ENCODE measurements at places on chromosomes 1 and 21. TPM values are rescaled to one million over a fixed set of nuclear protein-coding genes. Genes with fewer than 3 reads are reported as not detected.
A peak's percentile ranks its signal among the peaks of the same experiment; 100 is the strongest.

DNA sequence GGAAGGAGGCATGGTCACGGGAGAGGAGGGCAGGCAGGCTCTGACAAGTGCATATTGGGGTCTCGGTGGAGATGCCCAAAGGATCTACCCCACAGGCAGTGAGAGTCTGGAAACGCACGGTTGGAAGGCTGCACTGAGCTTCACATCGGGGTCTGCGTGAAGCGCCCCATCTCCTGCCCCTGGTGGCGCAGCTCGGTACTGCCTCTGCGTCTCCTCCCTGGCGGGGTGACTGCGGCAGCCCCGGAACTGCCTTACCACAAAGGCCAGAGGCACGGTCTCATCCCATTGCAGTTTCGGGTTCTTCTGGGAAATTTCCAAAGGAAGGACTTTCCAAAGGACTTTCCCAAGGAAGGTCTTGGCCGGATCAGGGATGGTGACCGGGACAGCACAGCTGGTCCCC, 69.2 kb upstream of the AJAP1 start:
- DNase-seq = peak; percentile 4

- no peak for DNase-seq
Observed at GRCh38 chr21:46054451-46054881, 43.4 kb upstream of the COL6A2 start.

DNA sequence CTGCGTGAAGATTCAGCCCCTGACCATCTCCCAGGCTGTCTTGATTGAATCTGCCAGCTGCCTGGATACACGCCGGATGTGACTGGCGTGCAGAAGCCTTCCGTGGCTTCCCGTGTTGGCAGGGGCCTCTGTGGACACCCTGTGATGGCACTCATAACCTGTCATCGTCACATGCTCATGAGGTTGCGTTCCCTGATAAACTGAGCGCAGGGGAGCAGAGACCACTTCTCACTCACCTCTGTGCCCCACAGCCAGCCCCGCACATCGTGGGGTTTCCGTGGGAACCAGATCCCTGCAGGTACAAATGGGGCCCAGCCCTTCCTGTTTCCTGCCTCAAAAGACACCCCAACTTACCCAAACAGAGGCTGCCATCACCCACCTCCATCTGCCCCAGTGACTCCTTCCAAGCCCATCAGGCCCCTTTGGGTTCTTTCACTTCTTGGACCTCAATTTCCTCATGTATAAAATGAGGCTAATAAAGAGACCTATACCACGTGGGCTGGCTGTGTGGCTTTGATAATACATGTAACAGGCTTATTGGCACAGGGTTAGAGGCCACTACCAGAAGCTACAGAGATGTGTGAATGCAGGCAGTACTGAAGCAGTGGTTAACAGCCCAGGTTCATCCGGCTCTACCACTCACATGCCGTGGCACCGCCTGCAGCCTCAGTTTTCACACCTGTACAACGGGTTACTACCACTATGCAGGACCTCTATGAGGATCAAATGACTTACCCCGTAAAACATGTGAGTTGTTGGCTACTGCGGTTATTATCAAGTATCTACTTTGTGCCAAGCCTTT, 23.6 kb downstream of the HTR6 start:
- no peak for DNase-seq

DNA sequence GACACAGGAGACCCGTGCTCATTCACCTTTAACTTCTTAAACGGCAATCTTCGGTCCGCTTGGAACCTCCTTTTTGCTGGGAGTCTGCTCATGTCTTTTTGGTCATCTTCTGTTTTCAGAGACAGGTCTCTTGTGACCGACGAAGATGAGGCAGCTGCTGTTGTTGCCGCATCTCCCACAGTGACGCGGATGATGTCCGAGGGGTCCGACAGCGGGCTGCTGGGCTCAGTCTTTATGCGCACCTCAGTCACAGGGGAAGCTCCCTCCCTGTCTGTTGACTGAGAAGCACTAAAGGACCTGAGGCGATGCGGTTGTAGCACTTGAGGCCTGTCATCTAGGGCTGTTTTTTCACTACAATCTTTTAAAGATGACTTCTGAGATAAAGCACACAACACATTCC, 17.6 kb downstream of the ZBTB21 start:
- DNase-seq = no peak

- DNase-seq = no peak
Observed at GRCh38 chr1:2306151-2306978, 78.2 kb downstream of the SKI start.

DNA sequence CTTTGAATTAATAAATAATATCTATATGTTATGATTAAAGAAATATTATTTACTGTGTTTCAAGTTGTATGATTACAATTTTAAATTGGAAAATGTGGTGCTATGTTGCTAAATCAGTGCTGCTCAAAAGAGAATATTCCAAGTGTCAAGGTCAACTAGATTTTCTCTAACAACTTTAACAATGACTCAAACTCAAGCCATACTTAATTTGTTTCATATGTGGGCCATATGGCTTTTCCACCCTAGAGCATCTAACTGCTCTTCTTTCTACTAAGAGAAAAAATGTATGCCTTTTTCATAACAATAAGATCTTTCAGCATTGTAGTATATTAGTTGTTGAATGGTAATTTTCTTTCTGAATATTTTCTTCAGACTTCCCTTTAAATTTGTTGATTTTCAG, 8.3 kb upstream of the SYT14 start:
- DNase-seq = no peak

DNA sequence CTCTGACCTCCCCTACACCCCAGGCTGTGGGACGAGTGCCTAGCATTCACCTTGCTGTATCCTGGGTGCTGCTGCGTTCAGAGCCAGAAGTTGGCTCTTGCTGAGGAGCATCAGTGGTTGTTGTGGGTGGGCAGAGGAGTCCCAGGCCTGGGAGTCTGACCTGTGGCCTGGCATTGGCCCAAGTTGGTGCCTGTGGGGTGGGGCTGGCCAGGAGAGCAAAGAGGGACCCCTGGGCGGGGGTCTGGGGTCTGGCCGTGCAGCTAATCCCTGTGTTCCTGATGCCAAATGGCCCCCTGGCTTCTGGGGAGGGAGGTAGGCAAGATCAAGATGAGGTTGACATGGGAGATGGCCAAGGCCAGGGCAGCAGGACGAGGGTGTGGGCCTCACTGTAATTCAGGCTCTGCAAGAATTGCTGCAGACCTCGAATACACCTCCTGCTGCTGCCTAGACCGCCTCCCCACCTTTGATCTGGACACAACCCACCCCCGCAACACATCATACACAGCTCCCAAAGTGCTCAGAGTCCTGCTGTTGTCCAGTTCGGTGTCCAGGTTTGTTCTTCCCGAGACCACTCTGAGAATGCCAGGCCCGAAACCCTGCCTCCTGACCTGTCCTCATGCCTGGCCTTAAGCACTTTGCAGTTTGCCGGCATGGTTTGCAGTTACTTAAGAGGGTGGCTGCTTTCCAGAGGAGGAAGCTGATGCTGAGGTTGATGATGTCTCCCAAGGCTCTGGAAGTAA, 28.7 kb downstream of the CDK18 start:
- no peak for DNase-seq

DNA sequence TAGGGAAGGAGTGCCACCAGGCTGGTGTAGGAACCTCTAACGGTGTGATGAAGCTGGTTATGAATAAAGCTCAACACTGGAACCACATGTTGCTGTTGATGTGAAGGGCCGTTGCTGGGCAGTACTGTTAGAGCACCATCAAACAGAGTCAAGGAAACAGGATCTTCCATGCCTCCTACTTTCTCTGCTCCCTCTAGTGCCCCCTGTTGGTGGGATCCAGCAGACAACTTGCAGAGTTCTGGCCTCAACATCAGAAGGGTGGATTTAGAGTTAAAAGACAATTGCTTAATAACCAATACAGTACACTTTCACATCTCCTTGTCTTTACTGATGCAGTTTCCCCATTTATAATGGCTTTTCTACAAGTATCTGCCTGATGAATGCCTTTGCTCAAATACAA, 336.4 kb downstream of the NTNG1 start:
- DNase-seq = no peak

DNA sequence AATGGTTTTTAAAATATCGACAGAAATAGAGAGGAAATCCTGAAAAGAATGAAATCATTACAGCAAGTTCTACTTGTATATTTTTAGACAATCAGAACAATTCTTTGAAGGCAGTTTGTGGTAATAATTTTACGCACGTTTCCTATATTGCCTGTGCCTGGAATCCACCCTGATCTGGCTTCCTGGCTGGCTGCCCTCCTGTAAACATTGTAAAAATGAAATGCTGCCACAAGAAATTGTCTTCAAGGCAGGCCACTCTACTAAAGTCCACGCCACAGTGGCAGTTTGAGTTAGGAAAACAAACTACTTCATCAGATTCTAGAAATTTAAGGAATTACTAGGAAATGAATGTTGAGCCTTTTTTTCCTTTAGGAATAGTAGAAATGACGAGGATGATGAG, 454.5 kb upstream of the NR5A2 start:
- no peak for DNase-seq

- no peak for DNase-seq
Observed at GRCh38 chr1:21329209-21329844, 39.1 kb upstream of the ECE1 start.

- peak; percentile 81 for DNase-seq
Observed at GRCh38 chr1:160410406-160411005, 10.1 kb downstream of the VANGL2 start.

DNA sequence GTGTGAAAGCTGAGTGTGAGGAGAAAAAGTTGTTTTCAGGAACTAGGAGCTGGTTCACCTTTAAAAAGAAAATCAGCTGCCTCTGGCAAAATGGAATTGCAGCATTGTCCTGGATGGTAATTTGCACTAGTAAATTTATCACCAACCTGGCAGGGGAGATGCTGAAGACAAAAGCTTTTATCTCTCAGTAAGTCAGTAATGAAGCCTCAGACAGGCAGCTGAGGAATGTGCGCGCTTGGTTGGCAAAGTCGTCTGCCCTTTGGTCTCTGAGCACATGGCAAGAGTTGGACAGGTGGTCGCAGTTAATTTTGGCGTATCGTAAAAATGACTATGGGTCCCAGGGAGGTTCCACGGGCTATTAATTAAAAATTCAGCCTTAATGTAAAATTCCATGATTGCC, 131.9 kb downstream of the BACH1 start:
- DNase-seq = no peak

GRCh38 chr1:235266325-235266724, 61.7 kb downstream of the ARID4B start:
- DNase-seq = no peak

- no peak for DNase-seq
Observed at GRCh38 chr1:205970486-205970885, 27.2 kb upstream of the SLC26A9 start.

- DNase-seq = no peak
Observed at GRCh38 chr1:11485191-11485590, 6.2 kb downstream of the DISP3 start.

Gene TNFRSF8
- polyA plus RNA-seq = 0.34 TPM

Gene TAS1R1
- polyA plus RNA-seq = 9.5 TPM

Gene FBXO42
- 21.0 TPM for polyA plus RNA-seq

Gene PLEKHA6
- polyA plus RNA-seq = 12.7 TPM

Gene PRRC2C
- 62.1 TPM for polyA plus RNA-seq

Gene KANK4
- polyA plus RNA-seq = 9.1 TPM

Gene KCNAB2
- polyA plus RNA-seq = 4.6 TPM
